NCI-H1092 (cell line): ENCODE measurements at places on chromosomes 4 and X.

- DNase-seq, result no peak
These were observed 47.5 kb downstream of the NKX6-1 start for GRCh38 chr4:84451546-84451945.

GRCh38 chr4:119498527-119498926, 130.1 kb downstream of the PDE5A start:
- peak; percentile 67 for DNase-seq

GRCh38 chr4:150108691-150109090, 30.4 kb downstream of the DCLK2 start:
- DNase-seq, result no peak

GRCh38 chrX:154348646-154349358, 25.6 kb downstream of the FLNA start:
- DNase-seq, result no peak

- no peak for DNase-seq
These were observed 91.2 kb downstream of the NXF2 start for GRCh38 chrX:102338162-102338561.

GRCh38 chr4:132299841-132300240, 849.3 kb upstream of the PCDH10 start:
- DNase-seq, result no peak

DNA sequence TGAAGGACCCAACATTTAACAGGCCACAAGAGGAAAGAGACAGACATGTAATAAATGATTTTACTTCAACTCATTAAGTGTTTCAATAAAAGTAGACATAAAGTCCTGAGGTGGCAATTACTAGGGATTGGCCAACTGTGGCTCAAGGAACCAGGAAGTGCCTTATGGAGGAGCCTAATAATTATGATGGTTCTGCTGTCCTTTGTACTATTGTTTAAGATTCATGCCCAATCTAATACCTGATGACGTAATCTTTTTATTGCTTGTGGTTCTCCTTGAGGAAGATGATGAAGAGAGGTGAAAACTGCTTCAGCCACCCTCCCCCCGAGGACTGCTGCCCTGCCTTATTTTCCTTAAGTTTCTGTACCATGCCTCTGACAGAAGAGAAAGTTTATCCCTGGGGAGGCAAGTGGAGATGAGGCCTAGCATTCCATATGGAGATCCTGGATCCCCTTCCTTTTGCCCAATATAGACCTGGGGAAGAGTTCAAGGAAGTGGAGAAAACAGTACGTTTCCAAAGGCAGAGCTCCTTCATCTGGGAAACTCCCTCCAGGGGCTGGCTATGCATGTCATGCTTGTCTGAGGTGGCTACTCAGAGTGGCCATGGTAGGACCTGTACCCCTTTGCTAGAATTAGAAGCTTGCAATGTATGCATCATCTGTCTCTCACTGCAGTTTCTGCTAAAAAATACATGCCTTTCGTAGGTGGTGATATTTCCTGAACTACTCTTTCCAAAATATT, 56.8 kb upstream of the FAT1 start:
- no peak for DNase-seq
